ENCODE measurements at places on chromosomes 12 and 14.

- DNase-seq, result no peak
Observed at GRCh38 chr14:25094171-25094907, 44.4 kb upstream of the STXBP6 start.

- no peak for DNase-seq
Observed at GRCh38 chr12:53980104-53980801, 4.7 kb upstream of the HOXC10 start.

DNA sequence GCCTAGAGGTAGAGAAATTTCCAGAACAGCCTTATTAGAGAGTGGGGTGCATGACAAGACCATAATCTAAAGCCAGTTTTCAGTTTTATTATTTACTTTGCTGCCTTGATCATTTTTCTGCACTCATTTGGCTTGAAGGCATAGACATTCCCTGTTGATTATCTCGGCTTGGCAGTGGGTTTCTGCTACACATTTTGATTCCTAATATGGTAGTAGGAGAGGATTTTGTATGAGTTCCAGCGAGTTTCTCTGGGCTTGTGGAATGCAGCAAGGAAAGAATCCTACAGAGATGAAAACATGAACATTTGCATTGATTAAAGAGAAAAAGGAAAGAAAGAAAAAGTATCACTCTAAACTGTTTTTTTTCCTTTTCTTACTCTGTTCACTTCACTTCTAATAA lies 281.2 kb downstream of the PAWR start:
- DNase-seq, result peak; percentile 64

GRCh38 chr14:104253223-104253822 lies 114.9 kb downstream of the KIF26A start:
- DNase-seq, result no peak

GRCh38 chr14:104788873-104789663 lies 6.5 kb downstream of the AKT1 start:
- no peak for DNase-seq

DNA sequence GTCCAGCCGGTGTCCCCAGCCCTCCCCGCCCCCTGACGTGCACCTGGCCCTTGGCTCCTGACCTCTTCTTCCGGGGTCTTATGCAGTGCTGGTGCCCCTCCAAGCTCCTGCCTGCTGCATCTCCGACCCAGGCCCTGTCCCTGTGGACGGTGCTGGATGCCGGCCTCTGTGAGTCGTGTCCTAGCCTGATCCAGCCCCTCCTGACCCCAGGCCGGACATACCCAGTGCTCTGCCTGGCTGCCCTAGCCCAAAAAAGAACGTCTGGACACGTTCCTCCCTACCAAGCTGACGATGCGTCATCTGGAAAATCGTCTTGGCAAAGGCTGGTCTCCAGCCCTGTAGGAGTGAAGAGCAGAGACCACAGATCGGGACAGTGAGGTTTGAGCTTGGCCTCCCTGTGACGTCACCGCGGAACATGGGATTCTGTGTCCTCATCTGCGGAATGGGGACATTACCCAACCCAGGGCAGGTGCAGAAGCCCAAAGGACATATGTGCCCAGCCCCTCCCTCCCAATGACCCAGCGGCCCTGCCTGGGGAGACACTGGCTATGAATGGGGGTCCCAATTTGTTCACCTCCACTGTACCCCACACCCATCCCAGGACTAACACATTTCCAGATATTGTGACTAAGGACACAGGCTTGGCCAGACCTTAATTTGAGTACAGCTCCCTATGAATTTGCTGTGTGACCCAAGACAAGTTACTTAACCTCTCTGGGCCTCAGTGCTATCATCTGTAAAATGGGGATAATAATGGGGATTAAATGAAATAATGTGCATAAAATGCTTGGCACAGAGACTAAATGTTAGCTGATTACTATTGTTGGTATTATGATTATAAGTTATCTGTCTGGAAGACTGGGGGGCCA lies 51.0 kb upstream of the BCL11B start:
- no peak for DNase-seq

DNA sequence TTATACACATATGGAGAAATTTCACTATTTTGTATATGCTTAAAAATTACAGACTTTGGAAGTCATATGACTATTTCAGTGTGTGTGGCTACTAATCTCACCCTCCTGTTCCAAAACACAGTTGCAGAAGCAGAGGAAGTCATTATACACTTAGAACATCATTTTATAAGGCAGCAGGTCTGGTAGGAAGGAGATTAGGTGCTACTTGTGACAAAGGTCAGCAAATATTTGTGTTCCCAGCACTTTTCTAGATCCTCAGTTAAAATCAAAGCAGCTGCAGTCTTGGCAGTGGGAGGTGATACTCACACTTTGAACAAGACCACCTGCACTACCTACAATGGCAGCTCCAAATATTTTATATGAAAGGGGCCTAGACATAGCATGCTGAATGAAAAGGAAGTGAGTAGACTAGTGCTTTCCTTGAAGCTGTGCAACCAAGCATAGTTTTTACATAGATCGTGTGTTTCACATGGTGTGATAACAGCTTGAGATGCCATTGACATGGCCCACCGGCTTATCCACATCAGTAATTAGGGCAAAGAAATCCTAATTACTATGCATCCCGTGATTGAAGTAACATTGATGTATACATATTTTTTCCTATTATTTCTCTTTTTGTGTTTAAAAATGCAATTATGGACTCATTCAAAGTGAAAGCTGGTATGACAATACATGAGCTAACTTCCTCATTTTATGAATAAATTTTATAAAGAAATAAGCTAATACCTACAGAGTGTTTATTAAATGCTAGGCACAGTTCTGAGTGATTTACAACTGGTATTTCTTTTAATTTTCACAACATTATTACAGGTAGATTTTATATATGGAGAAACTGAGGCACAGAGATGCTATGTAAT lies 5.3 kb downstream of the GYS2 start:
- no peak for DNase-seq

DNA sequence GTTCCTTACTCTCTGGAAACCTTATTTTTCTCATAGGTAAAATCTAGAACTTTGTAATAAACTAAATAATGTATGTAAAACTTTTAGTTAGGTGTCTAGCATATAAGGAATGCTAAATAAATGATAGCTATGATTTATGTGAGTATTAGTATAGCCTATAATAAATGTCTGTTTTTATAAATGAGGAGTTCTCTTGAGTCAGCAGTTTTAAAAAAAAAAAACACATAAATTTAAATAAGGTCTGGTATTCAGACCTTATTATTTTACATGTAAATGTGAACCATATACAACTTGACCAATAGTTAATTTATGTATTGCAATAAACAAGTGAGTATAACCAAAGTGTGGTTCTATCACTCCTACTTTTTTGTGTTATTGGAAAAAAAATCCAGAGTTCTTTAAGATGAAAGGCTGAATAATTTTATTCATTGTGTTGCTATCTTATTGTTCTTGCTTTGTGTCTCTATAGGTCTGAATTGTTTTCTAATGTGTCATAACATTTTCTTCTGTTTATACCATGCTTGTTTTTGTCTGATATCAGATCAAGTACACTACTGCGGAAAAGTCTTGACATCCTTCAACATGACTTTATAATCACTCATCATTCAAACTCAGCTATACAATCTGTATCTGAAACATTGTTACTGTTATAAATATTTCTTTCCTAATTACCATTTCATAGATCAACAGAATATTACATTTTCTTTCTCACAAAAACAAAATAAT lies 115.7 kb downstream of the RASSF9 start:
- no peak for DNase-seq

- peak; percentile 10 for DNase-seq
Observed at GRCh38 chr12:40263616-40264409, 39.0 kb downstream of the LRRK2 start.

GRCh38 chr14:72000907-72001306 lies 68.7 kb downstream of the RGS6 start:
- no peak for DNase-seq

GRCh38 chr12:89345830-89346740 lies 6.2 kb downstream of the DUSP6 start:
- peak; percentile 86 for DNase-seq

GRCh38 chr12:131283191-131283861 lies 329.6 kb downstream of the ADGRD1 start:
- no peak for DNase-seq

- no peak for DNase-seq
Observed at GRCh38 chr12:64027311-64027710, 182.8 kb downstream of the SRGAP1 start.

DNA sequence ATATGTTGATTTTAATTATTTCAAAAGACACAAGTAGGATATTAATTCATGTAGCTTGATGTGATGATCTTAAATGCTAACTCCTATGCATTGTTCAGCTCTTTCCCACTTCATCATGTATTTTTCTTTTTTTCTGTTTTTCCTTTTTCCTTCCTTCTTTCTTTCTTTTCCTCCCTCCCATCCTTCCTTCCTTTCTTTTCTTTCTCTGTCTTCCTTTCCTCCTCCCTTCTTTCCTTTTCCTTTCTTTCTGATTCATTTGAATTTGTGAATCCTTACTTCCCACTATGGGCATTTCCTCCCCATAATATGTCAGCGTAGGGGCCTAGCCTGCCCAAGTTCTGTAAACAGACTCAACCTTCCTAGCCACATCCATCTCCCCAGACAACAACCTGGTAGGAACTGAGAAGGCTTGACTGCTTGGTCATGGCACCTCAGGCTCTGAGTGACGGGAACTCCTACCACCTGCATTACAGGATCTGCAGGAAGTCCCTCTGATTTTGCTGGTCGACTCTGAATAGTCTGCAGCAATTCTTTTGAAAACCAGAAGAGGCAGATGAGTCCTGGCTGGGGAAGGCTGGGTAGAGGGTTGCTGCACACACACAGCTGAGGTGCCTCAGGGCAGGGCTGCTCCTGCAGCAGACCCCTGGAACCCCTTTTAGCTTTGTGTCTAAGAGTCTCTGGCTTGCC lies 33.4 kb upstream of the BHLHE41 start:
- DNase-seq, result no peak
